ENCODE measurements at places on chromosomes 3 and 15.

DNA sequence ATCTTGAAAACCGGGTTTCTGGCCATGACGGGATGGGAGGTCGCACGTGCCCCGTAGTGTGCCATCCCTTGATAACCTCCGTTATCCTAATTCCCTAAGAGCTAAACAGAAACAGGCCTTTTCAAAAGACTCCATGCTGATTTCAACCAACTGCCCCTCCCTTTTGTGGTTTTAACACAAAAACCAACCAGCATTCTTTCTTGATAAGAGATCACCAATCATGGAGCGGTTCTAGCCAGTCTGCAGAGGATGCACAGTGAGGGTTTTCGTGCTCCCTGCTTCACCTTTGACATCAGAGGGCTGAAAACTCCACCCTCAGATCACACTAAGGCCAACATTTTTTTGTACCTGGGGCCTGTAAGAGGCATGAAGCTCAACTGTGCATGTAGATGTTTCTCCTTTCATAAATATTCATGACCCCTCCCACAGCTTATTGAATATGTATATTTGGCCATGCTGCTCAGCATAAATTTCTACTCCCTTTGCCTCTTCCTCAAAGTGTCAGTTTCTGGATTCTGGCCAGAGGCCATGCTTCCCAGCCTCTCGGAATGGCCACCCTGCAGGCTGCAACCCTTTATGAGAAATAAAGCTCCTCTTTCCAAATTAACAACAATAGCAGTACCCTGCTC, 41.3 kb downstream of the FAM3D start:
- DNase-seq = no peak

- DNase-seq = no peak
These were observed 43.2 kb upstream of the KLHL25 start for GRCh38 chr15:85837881-85838280.

- DNase-seq = no peak
These were observed 218.9 kb downstream of the PLOD2 start for GRCh38 chr3:145942052-145942451.

- no peak for DNase-seq
These were observed 42.8 kb upstream of the ROBO1 start for GRCh38 chr3:79810581-79810980.

- no peak for DNase-seq
These were observed 11.0 kb upstream of the MAP4 start for GRCh38 chr3:48026951-48027908.

DNA sequence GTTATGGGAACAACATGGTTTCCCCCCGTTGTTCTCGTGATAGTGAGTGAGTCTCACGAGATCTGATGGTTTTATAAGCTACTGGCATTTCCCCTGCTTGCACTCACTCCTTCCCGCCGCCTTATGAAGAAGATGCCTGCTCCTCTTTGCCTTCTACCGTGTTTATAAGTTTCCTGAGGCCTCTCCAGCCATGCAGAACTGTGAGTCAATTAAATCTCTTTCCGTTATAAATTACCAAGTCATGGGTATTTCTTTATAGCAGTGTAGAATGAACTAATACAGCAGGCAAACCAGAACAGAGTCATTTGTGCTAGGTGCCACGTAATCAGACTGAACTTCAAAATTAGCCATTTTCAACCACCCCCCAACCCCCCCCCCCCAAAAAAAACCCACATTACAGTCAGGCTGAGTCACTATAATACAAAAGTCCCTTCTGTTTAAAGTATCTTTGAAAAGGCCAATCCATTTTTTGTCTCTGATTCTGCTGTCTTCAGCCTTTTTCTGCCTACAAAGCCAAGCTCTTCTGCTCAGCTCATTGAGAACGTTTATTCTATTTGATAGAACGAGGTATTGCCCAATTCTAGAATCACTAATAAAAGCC, 4.1 kb downstream of the OR4F6 start:
- DNase-seq = no peak
